ENCODE measurements at places on chromosomes 2 and 18. TPM values are rescaled to one million over a fixed set of nuclear protein-coding genes. Genes with fewer than 3 reads are reported as not detected.
A peak's percentile ranks its signal among the peaks of the same experiment; 100 is the strongest.

SLC19A3 gene
- 1.1 TPM for total RNA-seq

ARMC9 gene
- total RNA-seq = 51.5 TPM

GPAT2 gene
- total RNA-seq = not detected

GRCh38 chr18:58025733-58026132, 18.3 kb upstream of the NEDD4L start:
- no peaks in the 10 kb centered on the region for H3K36me3 ChIP-seq
- peaks cover 33% of the 10 kb centered on the region for H3K4me1 ChIP-seq
- DNase-seq = no peak
- H3K27ac ChIP-seq = no peak overlapping the region
- H3K4me3 ChIP-seq = peak overlapping the region; percentile 76
- H3K27me3 ChIP-seq = no peaks in the 10 kb centered on the region

GRCh38 chr2:239321596-239322415, 79.0 kb downstream of the HDAC4 start:
- no peak overlapping the region for H3K4me3 ChIP-seq
- DNase-seq = peak; percentile 40
- no peaks in the 10 kb centered on the region for H3K27me3 ChIP-seq
- H3K27ac ChIP-seq = no peak overlapping the region
- H3K36me3 ChIP-seq = peaks cover 9% of the 10 kb centered on the region

- no peaks in the 10 kb centered on the region for H3K4me1 ChIP-seq
- no peaks in the 10 kb centered on the region for H3K27me3 ChIP-seq
- no peak overlapping the region for H3K4me3 ChIP-seq
- peak; percentile 83 for DNase-seq
- no peak overlapping the region for H3K27ac ChIP-seq
Observed at GRCh38 chr18:63979409-63979920, 9.6 kb downstream of the SERPINB8 start.

DNA sequence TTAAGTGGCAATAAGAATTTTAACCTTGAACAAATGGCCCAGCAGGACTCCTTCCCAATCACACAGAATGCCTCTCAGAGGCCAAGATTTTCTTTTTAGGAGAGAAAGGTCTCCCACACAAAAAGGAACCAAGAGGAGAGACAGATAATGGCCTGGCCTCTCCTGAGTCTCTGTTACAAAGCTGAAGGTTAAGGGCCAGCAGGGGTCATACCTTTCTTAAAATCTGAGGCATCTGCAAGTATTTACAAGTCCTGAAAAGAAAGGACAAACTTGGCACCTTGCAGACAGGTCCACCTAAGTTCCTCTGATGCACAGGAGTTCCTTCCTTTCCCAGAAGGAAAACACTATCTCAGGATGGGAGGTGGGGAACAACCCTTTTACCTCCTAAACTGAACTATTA, 142.3 kb downstream of the TMEM163 start:
- H3K4me3 ChIP-seq = no peak overlapping the region
- DNase-seq = no peak
- no peak overlapping the region for H3K27ac ChIP-seq
- H3K36me3 ChIP-seq = no peaks in the 10 kb centered on the region
- H3K27me3 ChIP-seq = no peaks in the 10 kb centered on the region
- no peaks in the 10 kb centered on the region for H3K4me1 ChIP-seq

GRCh38 chr18:71250191-71250590, 961.3 kb downstream of the SOCS6 start:
- H3K4me1 ChIP-seq = no peaks in the 10 kb centered on the region
- no peak overlapping the region for H3K27ac ChIP-seq
- no peak for DNase-seq
- H3K36me3 ChIP-seq = no peaks in the 10 kb centered on the region
- H3K27me3 ChIP-seq = no peaks in the 10 kb centered on the region
- no peak overlapping the region for H3K4me3 ChIP-seq

GRCh38 chr2:207847807-207848544, 78.3 kb upstream of the FZD5 start:
- no peak overlapping the region for H3K4me3 ChIP-seq
- peak overlapping the region; percentile 33 for H3K27ac ChIP-seq
- peak; percentile 84 for DNase-seq
- no peaks in the 10 kb centered on the region for H3K36me3 ChIP-seq

GRCh38 chr2:45930396-45930792, 278.9 kb downstream of the PRKCE start:
- H3K27ac ChIP-seq = no peak overlapping the region
- no peak for DNase-seq
- H3K36me3 ChIP-seq = no peaks in the 10 kb centered on the region
- no peaks in the 10 kb centered on the region for H3K27me3 ChIP-seq
- no peak overlapping the region for H3K4me3 ChIP-seq
- no peaks in the 10 kb centered on the region for H3K4me1 ChIP-seq

DNA sequence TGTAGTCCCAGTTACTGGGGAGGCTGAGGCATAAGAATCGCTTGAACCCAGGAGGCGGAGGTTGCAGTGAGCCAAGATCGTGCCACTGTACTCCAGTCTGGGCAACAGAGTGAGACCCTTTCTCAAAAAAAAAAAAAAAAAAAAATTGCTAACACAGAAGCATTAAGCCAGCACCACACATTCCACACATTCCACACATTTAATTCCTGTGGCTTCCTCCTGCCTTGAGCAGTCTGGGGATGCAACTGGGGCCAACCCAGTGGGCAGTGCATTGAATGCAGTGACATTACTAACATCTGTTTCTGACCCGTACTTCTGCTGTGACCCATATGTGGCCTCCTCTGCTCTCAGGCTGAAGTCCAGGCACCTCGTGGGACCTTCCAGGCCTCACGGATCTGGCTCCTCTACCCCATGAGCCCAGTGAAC, 107.0 kb downstream of the BCL2L11 start:
- no peaks in the 10 kb centered on the region for H3K36me3 ChIP-seq
- peaks cover 3% of the 10 kb centered on the region for H3K4me1 ChIP-seq

DNA sequence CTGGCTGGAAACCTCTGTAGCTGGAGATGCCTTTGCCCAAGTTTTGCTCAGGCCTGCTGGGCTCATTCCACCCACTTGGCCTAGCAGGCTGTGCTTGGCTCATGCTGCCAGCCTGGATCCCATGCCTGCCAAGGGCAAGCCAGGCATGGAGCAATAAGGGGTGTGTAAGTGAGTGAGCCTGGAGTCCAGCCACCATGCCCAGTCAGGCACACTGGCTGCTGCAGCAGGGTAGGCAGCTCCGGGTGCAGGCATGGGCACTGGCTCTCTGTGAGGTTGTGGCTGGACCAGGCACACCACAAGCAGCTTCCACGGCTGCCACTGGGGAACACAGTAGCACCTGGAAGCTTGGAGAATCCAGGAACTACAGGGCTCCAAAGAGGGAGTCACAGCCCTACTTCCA, 147.7 kb upstream of the HS6ST1 start:
- no peaks in the 10 kb centered on the region for H3K4me1 ChIP-seq
- no peak overlapping the region for H3K4me3 ChIP-seq
- H3K36me3 ChIP-seq = no peaks in the 10 kb centered on the region
- H3K27me3 ChIP-seq = no peaks in the 10 kb centered on the region
- H3K27ac ChIP-seq = no peak overlapping the region

- no peaks in the 10 kb centered on the region for H3K4me1 ChIP-seq
- H3K27ac ChIP-seq = no peak overlapping the region
- DNase-seq = no peak
- no peaks in the 10 kb centered on the region for H3K36me3 ChIP-seq
Observed at GRCh38 chr2:187377340-187377739, 70.7 kb downstream of the CALCRL start.
